H9 (cell line): ENCODE measurements at places on chromosomes 1 and 21.

- DNase-seq: no peak
These were observed 137.9 kb upstream of the EDN2 start for GRCh38 chr1:41622402-41622801.

DNA sequence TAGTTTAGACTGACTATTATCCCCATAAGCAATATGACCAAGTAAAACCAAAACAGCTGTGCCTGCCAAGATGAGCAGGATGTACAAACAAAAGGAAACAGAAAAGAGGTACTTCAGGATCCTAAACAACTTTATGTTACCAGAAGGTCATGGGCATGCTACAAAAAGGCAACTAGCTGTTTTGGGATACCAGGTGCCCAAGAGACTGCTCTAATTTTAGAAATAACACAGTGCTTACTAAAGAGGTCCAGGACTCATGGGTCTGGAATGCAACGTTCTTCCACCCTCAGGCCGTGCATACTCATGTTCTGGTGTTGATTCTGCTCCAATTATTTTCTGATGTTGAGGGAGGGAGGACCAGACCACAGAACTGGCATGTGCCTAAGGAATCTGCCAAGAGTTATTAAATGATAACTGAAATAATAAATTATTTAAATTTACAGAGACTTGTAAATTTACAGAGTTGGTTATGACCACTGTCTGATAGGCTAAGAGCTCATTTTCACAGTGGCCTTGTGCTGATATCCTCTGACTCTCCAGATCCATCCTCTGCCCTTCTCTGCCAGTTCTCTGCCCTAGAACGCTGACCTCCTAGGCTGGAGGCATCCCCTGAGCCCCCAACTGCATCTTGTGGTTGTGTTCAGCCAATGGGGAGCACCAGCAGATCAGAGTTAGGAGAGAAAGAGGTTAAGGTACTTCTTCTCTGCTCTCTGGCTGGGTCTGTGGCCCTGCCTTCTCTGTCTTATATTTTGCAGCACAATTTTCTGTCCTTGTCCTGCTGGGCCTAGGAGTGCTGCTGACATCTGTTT, 37.7 kb upstream of the BCL10 start:
- DNase-seq: no peak

DNA sequence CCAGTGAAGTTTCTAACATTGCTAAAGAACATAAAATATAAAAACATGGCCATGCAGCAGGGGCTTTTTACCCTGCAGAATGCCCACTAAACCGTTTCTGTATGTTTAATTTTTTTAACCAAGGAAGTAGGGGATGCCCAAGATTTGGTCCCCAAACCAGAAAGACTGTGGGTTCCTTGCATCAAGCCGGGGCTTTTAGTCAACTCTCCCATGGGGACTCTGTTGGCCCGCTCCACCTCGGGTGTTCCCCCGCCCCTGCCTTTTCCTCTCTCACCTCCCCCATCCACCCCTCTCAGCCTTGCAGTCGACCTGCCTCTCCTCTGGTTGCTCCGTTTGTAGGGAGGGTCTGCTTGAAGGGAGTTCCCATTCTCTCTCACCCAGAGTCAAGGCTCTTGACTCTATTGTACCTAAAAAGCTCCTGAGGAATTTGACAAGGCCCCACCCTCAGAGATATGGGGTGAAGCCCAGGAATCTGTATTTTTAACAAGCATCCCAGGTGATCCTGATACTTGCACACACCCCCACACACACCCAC, 117.5 kb downstream of the TOMM20 start:
- no peak for DNase-seq

GRCh38 chr1:62209931-62210595, 15.4 kb downstream of the L1TD1 start:
- no peak for DNase-seq

- DNase-seq: no peak
These were observed 93.8 kb downstream of the C21orf91 start for GRCh38 chr21:17725339-17725738.

DNA sequence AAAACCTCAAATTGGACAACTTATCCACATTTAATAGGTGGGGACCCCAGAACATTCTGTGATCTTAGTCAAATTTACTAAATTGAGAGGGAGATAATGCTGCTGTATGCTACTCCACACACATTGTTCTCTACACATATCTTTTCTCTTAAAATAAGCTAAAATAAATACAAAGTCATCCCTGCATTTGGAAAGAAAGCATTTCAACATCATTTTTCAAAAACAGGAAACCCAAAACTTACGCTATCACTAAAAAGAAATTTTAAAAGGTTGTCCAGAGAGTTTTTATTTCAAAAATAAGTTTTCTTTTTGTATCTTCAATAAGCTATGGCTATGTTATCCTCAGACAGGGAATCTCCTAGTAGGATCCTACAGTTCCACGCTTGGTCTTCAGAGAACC, 19.5 kb upstream of the OR6N2 start:
- DNase-seq: no peak

DNA sequence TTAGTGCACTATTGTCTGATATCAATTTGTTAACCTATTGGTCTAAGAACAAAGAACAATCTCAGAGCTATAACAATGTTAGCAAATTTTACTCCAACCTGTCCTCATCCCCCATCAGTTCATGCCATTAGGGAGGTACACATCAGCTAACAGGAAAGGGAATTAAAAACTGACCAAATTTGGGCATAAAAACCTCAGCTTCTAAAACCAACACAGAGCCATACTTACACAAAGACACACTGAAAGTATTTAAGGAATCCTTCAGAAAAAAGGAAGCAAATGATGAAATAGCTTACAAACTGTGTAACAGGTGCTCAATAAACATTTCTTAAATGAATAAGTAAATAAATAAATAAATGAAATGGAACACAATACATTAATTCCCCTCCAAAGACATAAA, 89.2 kb downstream of the TTLL7 start:
- no peak for DNase-seq

DNA sequence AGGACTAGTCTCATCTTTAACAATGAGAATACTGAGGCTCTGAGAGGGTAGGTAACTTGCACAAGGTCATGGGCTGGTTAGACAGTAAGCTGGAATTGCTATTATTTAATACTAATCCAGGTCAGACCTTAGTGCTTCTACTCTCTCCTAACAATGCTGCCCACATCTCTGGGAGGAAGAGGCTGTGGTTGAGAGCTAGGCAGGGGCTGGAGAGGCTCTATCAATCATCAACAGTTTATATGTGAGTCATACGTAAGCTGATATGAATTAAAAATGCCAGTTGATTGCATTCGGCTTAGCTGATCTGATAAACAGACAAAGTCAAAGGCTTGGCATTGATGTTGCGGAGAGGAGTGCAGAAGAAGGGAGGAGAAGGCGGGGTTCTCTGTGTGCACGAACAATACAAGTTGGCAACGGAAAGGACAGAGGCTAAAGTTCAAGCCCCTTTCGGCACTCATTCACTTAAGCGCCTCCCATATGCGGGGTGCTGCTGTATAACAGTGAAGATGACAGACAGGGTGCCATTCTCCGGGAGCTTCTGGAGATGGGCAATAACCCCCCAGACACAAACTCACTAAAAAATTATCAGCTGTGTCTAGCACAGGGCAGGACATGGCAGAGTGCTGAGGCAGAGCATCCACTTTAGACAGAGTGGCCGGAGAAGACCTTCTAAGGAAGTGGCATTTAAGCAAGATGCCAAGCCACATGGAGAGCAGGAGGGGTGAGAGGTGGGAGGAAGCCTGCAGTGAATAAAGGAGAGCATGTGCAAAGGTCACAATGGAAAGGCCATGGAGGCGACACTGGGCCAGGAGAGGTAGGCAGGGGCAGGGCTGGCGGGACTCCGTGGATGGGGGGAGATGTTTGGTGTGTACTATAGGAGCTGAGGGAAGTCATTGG, 195.2 kb downstream of the ZSCAN20 start:
- DNase-seq: no peak

DNA sequence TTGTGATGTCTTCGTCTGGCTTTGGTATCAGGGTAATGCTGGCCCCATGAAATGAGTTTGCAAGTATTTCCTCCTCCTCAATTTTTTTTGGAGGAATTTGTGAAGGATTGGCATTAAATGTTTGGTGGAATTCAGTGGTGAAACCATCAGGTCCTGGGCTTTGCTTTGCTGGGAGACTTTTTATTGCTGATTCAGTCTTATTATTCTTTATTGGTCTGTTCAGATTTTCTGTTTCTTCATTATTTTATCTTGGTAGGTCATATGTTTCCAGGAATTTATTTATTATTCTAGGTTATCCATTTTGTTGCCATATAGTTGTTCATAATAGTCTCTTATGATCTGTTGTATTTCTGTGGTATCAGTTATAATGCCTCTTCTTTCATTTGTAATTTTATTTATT, 126.7 kb downstream of the RABGAP1L start:
- no peak for DNase-seq

- no peak for DNase-seq
These were observed 514.7 kb downstream of the PLPP3 start for GRCh38 chr1:56064705-56065104.

DNA sequence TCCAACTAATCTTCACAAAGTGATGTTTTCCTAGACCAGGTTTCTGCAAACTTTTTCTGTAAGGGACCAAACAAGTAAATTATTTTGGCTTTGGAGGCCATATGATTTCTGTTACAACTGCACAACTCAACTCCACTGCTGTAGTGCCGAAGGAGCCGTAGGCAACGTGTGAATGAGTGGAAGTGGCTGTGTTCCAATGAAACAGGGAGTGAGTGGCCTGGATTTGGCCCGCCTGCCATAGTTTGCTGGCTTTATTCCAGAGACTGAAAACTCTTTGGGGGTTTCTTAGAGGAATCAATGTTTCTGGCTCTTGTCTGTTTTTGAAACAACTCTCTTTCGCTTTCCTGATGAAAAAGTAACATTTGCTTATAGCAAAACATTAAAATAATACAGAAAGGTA, 12.6 kb upstream of the ACTL8 start:
- DNase-seq: no peak

DNA sequence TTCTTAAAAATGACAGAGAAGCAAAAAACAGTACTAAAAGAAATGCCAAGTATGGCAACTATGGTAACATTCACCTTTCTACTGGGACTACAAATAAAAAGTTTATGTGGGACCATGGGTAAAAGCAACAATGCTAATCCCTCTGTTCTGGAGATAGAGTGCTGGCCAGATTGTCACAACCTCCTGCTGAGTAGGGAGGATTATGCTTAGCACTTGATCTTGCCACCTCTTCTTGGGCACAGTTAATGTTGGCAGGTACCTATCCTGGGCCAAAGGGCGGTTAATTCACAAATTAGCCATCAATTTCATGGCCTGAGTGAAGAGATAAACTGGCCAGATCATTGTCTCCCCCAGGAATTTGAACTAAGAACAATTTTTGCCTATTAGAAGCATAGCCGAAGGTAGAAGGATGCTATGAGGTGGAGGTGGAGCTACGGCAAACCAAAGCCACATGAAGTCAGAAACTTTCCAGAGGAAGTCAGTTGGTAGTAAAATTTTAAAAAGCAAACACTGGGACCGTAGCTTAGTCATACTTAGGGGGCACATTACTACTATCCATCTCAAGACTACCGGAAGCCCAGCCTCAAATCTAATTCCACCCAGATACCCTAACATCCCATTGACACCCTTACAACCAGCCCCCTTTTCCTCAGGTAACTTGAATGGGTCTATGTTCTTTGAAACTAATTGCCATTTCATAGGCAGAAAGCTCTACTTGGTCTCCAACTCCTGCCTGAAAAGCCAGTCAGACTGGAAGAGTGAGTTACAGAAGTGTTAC, 2.7 kb downstream of the SCYL3 start:
- no peak for DNase-seq

GRCh38 chr1:155241069-155241679, 14.1 kb downstream of the ENTREP3 start:
- DNase-seq: peak; percentile 78

- DNase-seq: no peak
These were observed 76.3 kb downstream of the ZP4 start for GRCh38 chr1:237814319-237814924.

GRCh38 chr21:45124596-45124995, 50.2 kb downstream of the ADARB1 start:
- DNase-seq: no peak

DNA sequence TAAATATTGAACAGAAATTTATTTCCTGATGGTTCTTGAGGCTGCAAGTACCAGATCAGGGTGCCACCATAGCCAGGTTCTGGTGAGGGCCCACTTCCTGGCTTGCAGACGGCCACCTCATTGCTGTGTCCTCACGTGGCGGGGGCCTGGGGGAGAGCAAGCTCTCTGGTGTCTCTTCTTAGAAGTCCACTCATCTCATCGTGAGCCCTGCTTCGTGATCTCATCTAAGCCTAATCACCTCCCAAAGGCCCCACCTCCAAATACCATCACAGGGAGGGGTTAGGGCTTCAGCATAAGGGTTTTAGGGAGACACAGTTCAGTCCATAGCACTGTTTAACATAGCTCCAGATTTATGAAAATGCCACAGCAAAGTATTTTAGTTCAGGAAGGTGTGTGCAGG, 119.7 kb downstream of the PRDM2 start:
- DNase-seq: no peak

DNA sequence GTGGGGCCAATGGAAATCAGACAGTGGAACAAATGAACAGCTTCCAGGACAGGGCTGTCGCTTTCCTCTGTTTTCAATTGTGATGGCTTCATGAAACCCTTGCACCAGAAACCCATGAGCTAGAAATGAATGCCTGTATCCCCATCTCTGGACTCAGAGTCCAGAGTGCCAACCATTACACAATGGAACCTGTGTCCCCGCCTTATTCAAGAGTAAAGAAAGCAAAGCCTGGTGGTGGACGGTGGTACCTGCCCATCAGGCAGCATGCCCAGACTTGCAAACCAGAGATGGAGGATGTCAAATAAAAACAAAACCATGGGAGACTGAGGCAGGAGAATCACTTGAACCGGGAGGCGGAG, 4.4 kb upstream of the CAPN2 start:
- DNase-seq: no peak

DNA sequence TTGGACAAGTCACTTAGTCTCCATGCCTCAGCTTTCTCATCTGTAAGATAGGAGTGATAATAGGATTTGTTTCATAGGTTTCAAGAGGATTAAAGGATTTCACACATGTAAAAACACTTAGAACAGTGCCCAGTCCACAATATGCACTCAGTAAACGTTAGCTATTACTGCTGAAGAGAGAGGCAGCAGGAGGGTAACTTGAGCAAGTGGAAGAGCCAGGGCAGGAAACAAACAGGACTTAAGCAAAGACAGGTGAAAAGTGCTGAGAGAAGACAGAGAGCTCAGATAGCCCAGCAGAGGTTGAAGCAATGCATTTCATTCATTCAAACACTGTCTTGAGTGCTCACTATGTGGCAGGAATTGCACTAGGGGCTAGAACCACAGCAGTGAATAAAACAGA, 21.1 kb upstream of the H3-3A start:
- DNase-seq: no peak

DNA sequence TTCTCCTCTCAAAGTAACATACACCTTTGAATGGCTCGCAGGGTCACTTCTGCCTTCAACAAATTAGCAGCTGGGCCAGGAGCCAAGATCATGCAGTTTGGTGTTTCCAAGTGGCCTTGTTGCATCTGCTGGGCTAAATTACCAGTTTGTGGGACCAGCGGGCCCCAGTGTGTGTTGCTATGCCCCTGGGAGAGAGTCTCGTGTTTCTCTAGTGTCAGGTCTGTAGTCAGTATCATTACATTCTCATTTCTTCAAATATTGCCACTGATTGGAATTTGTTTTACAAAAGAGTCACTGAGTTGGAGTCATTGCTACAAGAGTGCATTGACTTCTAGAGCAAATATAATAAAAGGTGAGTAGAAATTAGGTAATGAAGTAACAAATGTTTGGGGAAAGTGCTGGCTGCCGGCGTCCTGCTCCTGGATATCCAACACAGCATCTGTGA, 35.5 kb downstream of the RHOU start:
- DNase-seq: no peak

GRCh38 chr1:180863158-180863775, 49.4 kb upstream of the KIAA1614 start:
- DNase-seq: no peak

GRCh38 chr1:222243902-222244301, 304.0 kb downstream of the HHIPL2 start:
- no peak for DNase-seq
